ENCODE measurements at places on chromosomes 1 and 21.

GRCh38 chr1:176055398-176055797 lies 151.7 kb downstream of the COP1 start:
- no peak for DNase-seq

DNA sequence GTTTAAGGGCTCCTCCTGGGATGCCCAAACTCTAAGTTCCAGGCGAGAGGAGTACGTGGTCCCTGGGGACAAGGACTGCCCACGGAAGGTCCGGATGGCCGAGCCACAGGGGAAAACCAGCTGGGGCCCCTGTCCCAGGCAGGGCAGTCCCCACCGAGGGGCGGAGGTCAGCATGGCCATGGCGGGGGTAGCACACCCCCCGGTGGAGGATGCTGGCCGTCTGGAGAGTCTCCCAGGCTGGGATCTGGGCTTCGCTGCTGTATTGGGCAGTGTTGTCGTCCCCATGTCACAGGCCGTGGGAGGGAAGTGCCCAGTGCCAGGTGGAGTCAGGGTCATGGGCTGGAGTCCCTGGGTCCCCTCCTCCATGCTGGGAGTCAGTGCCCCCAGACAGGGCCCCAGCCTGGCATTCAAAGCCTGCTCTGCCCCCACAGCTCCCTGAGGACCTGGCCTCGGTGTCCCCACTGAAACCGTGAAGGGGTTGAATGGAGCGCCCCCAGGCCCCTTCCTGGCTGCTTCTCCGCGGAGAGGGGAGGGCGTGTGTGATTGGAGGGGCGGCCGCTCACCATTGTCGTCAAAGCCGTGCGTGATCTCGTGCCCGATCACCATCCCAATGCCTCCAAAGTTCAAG lies 6.8 kb downstream of the PRXL2B start:
- no peak for DNase-seq

DNA sequence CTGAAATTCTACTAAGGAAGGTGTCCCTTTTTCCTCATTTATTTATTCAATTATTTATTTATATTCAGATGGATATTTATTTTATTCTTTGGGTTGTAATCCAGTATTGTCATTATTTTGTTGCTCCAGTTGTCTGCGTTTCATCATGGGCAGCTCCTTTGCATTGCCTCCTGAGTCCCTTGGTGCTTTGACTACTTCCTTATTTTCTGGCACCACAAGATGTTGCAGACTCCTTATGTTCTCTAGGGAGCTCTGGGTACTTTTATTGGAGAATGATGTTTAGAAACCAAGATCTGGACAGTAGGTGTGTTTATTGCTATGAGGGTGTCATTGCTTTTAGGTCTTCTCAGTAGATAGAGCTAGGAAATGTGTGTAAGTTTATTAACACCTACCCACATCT lies 59.9 kb upstream of the ERRFI1 start:
- DNase-seq, result no peak

DNA sequence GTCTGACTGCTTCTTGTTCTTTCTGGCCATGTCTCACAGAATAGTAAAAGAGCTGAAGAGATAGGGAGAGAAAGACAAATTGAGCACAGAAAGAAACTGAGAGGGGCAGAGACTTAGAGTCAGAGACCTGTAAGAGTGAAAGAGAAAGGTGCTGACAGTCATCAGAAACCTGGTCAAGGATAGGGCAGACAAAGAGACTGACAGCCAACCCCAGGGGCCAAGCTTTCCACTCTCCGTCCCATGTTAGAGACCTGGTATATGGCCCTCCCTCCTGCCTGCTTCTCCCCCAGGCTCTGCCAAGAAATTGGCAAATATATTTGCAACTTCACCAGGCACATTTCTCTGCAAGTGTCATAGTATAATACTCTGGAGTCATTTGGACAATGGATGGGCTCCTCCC lies 64.6 kb downstream of the RHBG start:
- no peak for DNase-seq

DNA sequence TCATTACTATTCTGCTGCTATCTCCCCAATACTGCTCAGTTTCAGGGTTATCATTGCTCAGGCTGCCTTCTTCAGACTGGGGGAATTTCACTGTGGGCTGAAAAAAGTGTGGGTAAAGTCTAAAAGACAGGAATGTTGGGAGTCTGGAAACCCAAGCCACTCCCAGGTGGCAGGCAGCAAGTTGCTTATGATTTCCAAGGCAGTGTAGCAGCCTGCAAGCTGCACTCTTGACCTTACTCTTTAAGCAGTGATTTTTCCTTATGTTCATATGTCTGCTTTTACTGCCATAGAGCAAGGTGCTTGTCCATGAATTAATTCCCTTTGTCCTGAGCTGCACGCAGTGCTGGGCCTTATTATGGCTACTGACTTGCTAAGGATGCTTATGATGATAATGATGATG lies 53.1 kb downstream of the PHC2 start:
- DNase-seq, result no peak

GRCh38 chr1:235887676-235888075 lies 21.0 kb upstream of the LYST start:
- DNase-seq, result no peak

- DNase-seq, result no peak
Observed at GRCh38 chr1:2355373-2356261, 35.7 kb downstream of the MORN1 start.

DNA sequence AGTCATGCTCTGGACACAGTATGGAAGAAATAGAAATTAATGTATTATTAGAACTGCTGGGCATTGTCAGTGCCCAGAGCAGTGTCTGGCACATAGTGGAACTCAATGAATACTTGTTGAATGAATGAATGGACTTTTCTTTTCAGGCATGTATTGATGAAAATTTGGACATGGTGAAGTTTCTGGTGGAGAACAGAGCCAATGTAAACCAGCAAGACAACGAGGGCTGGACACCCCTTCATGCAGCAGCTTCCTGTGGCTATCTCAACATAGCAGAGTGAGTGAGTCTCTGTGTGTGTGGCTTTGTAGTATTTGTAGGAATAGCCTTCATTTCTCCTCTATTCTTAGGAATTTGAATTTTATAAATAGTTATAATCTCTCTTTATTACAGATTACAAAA lies 68.1 kb downstream of the PPP1R12B start:
- DNase-seq, result peak; percentile 18

GRCh38 chr1:56450004-56450666 lies 129.2 kb downstream of the PLPP3 start:
- peak; percentile 65 for DNase-seq

GRCh38 chr1:243299069-243299468 lies 43.2 kb downstream of the SDCCAG8 start:
- no peak for DNase-seq

DNA sequence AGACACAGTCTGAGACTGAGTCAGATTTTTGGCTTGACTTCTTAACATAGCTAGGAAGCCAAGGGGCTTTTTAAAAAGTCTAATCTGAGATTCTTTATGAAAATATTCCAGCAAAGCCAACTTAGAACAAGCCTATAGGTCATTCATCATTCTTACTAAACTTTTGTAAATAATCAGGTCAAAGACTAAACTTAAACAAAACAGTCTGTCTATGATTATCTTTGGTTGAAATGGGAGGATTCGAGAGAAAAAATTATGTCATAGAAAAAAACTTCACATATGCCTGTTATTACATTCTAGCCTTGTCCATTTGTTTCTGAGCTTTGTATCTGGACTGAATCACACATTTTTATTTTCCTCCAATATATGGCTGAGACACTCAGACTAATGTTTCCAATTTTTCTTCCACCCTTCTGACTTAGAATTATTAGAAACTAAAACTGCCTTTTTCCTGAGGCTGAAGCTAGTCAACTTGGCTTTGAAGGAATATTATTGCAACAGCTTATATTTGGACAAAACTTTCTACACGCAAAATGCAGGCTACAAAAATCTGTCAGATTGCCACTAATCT lies 83.3 kb downstream of the ETS2 start:
- no peak for DNase-seq

GRCh38 chr1:99250728-99251127 lies 13.6 kb upstream of the PLPPR4 start:
- no peak for DNase-seq

DNA sequence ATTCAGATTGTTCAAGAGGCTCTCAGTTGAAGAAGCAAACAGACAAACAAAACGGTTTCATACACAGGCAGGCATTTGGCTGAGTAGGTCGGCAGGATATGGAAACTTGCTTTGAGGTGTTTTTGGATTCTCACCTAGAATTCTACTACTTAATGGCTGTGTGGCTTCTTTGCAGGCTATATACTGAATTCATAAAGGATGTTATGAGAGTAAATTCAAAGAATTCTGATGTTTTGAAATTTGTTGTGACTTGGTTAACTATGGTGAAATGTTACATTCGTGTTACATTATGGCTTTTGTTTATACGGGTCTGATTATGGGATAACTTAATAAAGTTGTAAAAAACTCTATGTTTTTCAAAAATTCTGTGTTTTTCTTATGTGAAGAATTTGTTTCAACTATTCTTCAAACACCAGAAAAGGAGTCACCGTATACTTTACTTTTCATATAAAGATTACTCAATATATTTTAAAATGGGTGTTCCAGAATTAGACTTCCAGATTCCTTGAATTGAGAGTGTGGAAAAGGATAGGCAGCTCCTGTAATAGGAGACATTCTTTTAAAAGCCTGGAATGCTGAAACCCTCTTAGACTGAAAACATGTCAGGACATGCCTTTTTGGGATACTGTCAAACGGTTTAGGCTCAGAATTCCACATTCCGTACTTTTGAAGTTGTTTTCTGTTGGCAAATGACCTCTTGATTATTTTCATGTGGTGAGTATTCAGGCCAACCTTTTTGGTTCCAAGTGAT lies 8.2 kb upstream of the IRF2BP2 start:
- no peak for DNase-seq

- no peak for DNase-seq
Observed at GRCh38 chr1:118951270-118951936, 36.7 kb downstream of the TBX15 start.

GRCh38 chr1:206572835-206573234 lies 39.4 kb downstream of the EIF2D start:
- no peak for DNase-seq

DNA sequence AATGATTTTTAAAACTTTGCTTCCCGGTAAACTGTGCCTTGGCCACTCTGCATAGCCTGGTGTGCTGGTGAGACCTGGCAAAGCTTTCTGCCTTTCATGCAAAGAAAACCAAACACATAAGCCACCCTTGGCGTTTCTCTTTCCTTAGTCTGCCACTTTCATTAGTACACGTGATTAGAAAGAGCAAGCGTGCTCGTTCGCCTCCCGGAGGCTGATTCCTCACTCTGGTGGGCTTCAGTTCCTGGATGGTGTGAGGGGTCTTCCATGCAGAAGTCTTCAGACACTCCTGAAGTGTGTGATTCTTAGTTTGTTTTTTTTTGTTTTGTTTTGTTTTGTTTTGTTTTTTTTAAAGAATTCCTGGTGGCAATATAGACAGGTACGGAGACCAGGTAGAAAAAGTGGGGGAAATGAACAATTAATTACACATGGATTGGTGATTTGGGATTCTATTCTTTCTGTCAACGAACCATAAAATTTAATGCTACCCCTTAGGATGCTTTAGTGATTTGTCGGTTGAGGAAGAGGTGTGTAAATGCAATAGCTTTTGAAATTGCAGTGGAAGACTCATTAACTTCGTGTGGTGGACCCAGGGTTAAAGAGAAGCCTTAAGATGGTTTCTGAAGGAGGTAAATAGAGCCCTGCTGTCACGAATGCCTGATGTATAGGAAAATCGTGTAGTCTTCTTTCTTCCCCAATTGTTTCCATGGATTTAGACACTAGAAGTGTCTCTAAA lies 2.1 kb downstream of the GALNT2 start:
- DNase-seq, result no peak

GRCh38 chr1:143718021-143718420 lies 253.8 kb downstream of the FAM72C start:
- no peak for DNase-seq

DNA sequence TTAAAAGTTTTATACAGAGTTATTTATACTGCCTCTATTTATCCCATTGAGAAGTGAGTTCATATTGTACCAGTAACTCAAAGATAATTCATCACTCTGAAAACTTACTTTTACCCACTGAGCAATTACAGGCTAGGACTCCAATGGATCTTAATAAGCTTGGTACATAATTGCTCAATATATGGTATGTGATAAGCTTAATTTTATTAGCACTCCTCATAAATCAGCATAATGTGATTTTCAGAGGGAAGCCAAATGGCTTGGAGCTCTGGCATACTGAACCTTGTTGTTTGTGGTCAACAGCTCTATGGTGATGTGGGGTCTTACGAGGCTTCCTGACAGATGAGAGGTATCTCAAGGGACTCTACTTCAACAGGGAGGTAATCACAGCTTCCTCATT lies 26.3 kb downstream of the ADAM30 start:
- DNase-seq, result no peak

DNA sequence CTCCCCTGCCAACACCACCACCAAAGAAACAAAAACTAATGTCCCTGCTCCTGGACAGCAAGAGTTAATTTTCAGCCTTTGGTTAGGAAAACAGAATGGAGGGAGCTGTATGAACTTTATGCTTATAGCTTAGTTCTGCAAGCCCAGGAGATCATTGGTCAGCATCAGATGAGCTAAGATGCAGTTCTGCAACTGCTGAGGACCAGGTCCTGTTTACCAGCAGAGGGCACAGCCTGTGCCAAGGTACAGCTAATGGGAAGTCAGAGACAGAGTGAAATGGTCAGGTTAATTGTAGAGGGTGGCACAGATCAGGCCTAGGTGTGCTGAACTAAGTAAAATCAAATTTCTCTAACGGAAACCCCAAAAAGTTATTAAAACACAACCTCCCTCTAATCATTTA lies 161.3 kb downstream of the ROR1 start:
- DNase-seq, result no peak

DNA sequence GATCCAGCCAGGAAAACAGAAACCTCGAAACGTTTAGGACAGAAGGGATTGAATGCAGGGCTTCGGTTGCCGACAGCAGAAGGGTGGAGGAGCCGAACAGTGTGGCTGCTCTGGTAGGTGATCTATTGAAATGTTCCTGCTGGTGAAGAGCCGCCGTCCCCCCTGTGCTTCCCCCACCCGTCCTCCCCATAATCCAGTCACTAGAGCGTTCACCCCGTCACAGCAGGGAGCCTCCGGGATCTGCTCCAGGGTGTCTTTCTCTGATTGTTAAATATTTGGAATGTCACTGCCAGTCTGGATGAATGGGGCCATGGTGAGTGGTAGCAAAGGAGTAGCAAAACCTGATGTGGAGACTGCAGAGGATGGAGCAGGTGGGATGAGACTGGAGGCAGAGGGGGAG lies 255.1 kb upstream of the CSF3R start:
- DNase-seq, result no peak

- DNase-seq, result no peak
Observed at GRCh38 chr1:222941425-222941824, 126.6 kb downstream of the DISP1 start.

DNA sequence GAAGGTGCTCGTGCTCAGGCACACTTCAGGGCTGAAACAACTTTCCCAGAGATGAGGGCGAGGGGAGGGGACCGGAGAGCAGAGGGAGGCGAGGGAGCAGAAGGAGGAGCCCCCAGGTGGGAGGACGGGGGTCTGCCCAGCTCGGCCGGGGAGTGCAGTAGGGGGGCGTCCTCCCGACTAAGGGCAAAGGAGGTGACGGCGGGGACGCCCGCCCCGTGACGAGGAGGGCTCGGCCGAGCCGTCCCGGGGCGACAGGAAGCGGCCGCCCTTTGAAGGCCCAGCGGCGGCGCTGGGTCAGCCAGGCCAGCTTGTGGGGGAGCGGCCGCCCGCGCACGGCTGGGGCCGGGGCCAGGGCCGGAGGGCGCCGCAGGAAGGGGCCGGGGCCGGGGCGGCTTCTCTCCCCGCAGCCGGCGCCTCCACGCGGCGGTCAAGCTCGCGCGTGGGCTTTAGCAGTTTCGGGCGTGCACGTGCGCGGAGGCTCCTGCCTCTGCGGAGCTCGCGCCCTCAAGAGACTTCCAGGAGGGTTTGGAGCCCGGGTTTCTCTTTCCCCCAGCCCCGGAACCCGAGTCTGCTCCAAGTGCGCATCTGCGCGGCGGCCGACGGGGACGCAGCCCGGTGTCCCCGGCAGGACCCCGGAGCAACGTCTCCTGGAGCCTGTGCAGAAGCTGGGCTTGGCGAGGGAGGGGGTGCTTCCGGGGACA lies 100.8 kb upstream of the SLC45A1 start:
- DNase-seq, result no peak
